ENCODE measurements at places on chromosomes 5 and 9.

GRCh38 chr9:72554221-72554641, 32.8 kb downstream of the TMC1 start:
- no peak for DNase-seq

GRCh38 chr9:112005939-112006338, 109.3 kb downstream of the UGCG start:
- no peak for DNase-seq

DNA sequence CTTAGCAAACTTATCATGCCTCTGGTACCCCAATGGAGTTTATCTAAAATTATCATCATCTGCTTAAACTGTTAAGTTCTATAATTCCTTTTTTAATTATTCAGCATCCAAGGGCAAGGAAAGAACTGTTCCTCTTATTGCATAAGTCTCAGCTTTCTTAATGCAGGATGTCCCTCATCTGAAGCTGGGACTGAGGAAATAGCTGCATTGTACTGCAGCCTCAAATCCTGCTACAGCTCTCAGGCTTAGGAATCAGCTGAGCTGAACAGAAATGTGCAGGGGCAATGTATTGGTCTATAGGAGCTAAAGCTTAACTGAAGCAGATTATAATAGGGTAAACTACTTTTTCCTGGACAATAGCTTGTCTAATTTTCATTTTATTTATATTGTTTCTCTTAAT, 48.0 kb downstream of the HAPLN1 start:
- no peak for DNase-seq

GRCh38 chr5:96318569-96319110, 114.4 kb downstream of the PCSK1 start:
- DNase-seq: no peak

GRCh38 chr9:4506490-4506889, 16.2 kb downstream of the SLC1A1 start:
- no peak for DNase-seq

DNA sequence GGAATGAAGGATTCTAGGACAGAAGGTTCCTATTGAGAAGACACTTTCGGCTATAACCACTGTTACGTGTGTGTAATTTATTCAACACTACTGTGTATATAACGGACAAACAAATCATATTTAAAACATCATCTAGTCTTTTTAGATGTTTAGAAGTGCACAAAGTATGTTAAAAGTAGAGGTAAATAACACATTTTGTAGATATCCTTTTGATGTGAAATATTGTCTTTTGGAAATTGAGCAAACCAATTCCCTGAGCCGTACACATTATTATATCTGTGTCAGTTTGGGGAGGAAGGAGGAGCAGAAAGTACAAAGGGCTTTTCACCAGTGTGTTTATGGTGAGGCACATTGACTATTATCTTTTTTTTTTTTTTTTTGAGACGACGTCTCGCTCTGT, 39.1 kb upstream of the ANKRD18A start:
- no peak for DNase-seq

All from stimulated activated CD4-positive, alpha-beta T cell treated with anti-CD3 and anti-CD28 coated beads, Interleukin-15, amount 100 ng/mL, for 48 hours (primary cell).